ENCODE measurements at places on chromosomes 3 and 15.

- DNase-seq, result no peak
These were observed 143.6 kb downstream of the OPA1 start for GRCh38 chr3:193736616-193737015.

- no peak for DNase-seq
These were observed 13.5 kb upstream of the MYO5C start for GRCh38 chr15:52309154-52309548.

DNA sequence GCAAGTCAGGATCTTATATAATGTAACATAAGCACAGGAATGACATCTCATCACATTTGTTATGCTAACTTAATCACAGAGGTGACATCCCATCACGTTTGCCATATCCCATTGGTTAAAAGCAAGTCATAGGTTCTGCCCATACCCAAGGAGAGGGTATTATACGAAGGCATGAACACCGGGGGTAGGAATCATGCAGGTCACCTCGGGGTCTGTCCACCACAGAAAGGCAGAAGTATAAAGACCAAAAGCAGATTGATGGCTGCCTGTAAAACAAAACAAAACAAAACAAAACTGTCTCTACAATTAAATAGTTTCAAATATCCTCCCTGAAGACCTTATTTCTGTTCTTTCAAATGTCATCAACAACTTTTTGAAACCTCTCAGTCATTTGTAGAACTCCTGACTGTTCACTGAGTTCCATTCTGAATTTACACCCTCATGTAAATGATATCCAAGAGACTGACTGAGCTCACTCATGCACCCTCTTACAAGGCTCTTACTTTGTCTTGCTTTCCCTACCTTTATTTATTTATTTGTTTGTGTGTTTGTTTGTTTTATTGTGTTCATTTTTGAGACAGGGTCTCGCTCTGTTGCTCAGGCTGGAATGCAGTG is 22.7 kb upstream of the ZNF639 start:
- no peak for DNase-seq

DNA sequence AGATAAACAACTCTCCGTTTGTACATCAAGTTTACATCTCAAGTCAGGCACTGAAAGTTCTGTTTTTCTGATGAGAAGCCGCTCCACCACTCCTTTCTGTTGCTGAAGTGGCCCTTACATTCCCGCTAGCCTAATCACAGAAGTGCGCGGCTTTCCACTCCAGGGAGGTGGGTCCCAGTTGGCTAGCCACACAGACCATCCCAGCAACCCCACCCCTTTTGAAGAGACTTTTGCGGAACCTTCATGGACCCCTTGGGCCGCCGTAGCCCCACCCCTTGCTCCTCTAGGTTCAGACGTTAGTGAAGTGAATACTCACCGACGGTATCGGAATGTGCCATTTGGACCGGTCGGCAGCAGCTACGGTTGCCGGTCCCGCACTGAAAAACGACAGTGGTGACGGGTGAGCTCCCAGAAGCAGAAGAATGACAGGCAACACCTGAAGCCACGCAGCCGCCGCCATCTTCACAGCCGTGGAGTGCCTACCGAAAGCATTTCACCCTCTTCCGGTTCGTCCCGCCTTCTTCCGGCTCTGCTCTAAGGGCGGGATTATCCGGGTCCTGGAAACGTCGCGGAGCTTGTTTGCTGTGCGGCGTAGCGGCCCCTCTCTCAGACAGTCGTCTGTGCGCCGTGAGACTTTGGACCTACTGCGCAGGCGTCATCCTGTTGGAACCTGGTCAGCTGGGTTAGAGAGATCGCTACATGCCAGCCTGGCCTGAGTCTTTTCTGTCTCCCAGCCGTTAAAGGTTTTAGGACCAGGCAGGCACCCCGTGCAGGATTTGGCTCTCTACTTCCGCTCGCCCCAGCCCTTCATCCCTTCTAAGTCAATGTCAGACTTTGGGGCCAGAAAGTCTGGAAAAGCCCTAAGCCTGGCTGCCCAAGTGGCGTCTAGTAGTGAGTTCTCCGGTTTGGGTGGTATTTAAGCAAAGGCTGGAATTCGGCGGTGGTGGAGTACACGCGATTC is at the start of the genes GANC and TMEM87A:
GANC (plus strand) TSS at position 263 of the 961 bp plus-strand sequence. CDS start 1,281 bp downstream, outside the sequence.
TMEM87A (minus strand) TSS at position 495 of the 961 bp plus-strand sequence; CDS start at position 460, 35 bp downstream.
- DNase-seq, result peak; percentile 99

DNA sequence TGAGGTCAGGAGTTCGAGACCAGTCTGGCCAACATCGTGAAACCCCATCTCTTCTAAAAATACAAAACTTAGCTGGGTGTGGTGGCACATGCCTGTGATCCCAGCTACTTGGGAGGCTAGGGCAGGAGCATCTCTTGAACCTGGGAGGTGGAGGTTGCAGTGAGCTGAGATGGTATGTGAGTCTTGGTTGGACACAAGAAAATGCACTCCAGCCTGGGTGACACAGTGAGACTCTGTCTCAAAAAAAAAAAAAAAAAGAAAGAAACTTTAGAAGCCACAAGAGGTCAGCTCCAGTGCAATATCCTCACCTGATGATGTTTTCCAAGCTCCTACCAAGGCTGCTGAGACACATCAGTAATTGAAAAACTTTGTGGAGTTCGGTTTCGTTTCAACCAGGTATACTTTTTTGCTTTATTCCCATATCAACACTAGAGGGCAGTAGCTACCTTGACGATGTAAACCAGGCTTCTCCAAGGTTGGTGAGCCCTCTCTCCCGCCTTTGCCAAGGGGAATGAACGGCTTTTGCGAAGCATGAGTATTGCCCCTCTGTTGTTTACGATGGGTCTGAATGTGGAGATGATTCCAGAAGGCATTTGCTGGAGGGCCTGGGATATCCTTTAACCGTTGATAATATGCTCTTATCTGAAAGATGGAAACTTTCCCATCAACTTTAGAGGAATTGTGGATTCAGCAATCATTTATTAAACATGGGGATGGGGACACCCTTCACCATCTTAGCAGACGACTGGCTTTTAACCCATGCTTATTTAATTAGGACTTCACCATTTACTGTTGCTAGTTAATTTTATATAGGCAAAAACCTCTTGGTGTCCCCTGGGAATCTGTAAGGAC is 202.8 kb downstream of the SV2B start:
- peak; percentile 71 for DNase-seq

GRCh38 chr3:13025090-13025489 is 48.1 kb downstream of the IQSEC1 start:
- DNase-seq, result peak; percentile 45

DNA sequence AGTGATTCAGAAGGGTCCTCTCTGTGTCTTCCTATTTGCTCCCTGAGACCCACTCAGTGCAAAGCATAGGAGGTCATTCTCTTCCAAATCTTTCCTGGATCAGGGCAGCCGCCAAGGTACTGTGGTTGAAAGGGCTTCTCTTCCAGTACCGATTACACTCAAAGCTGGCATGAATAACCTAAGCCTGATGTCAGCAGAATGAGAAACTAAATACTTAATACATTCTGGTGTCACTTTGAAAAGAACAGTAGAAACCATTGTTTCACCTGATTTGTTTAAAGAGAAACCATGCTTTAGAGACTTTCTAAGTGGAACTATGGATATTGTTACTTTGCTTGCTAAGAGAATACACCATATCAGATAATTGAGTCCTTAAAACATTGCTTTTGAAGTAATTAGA is 50.2 kb downstream of the PDHB start:
- no peak for DNase-seq

GRCh38 chr3:1087066-1087560 is 5.7 kb upstream of the CNTN6 start:
- DNase-seq, result no peak

- DNase-seq, result no peak
These were observed 26.0 kb downstream of the CCDC33 start for GRCh38 chr15:74262151-74262550.

GRCh38 chr3:178352326-178353005 is 183.8 kb upstream of the KCNMB2 start:
- no peak for DNase-seq

- no peak for DNase-seq
These were observed 799 bp downstream of the RARB start for GRCh38 chr3:25428789-25429335.

DNA sequence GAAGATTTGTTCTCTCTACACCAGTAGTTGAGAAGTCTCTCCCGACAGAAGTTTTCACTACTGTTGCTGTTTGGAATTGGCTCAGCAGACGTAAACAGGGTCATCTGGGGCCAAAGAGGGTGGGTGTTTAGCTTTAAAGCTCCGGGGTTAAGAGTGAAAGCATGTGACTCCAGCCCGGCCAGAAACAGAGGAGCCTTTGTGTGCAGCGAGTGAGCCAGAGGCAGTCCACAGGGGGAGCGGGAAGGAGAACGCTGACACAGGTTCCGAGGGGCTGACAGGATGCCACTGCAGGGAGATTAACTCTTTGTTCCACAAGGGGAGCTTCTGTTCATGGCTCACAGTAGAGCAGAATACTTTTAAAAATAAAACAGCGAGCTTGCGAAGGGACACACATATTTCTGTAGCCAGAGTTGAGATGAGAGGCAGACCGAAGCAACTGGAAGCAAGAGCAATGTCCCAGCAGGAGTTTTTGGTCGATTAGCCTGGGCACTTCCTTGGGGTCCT is 26.9 kb downstream of the BMF start:
- peak; percentile 91 for DNase-seq

DNA sequence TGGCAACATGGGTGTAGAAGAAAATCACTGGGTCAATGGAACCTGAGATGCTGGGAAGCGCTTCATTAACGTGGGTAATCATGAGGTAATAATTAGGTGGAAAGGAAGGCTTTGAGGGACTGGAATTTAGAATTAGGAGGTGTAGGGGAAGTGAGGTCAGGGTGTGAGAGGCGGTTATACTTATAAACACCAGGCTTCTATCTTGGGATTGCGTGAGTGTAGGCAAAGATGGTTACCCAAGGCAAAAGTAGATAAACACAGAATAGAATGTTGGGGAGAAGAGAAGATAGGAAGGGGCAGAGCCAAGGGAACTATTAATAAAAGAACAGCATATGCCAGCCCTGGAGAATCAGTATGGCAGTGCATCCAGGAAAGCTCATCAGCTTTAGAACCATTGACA is 3.3 kb upstream of the AQP9 start:
- no peak for DNase-seq

GRCh38 chr3:2110597-2111117 is 12.0 kb downstream of the CNTN4 start:
- DNase-seq, result no peak

DNA sequence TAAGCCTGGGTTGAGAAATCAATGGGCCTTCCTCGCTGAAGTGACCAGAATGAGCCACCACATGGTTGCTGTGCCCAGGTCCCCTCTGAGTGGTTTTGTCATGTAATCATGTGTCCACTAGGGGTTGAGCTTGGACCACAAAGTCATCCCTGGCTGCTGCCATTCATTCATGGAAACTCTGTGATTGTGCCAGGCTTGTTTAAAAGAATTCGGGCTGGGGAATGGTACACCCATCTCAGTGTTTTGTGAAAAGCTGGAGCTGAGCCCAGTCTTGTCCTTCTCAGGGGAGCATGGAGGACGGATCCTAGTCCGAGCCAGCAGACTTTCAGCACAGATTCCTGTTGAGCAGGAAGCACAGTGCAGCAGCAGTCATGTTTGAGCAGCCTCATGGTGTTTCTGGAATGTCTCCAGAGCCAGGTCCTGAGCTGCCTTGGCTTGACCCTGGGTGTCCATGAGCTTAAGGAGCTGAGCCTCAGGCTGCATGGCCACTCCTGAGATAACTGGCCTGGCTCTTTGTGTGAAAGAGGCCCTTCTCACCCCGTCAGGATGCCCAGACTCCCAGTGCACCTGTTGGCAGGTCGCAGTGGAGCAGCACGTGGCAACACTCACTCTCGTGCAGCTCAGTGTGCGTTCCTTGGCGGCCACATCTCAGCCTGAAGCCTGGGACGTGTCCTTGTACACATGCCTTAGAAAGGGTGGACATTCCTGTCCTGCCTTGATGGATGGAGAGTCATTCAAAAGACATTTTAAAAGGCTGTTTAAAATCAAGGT is 260.3 kb upstream of the TPM1 start:
- DNase-seq, result peak; percentile 78

DNA sequence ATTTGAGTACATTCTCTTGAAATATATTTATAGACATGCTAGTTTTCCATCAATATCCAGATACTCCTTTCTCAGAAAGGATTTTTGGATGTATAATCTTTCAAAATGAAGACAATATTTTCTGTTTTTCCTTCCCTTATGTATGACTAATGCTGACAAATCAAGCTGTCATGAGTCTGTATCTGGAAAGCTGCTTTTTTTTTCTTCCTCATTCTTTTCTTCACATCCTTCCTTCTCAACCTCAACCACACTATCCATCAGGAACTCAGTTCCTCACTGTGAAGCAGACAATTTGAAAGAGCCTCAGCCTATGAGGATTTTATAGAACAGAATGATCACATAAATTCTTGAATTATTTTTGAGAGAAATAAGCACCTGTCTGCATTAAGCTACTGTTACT is 335.9 kb upstream of the EPHA6 start:
- DNase-seq, result no peak

DNA sequence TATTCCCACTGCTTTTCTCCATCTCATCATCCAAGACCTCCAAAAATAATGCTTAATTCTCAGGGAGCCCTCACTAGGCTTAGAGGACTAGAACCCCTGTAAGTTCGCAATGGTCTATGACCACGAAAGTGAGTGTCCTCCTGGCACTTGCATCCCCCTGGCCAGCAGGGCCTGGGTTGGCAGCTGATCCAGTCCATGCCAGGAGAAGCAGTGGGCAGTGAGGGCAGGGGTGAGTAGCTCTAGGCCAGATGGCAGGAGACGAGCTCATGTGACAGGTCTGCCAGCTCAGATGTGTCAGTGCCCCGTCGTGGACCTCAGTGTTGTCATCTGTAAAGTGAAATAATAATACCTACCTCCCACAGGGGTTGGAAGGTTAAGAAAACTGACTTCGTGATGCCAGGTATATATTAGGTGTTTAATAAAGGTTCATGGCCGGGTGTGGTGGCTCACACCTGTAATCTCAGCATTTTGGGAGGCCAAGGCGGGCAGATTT is 11.1 kb downstream of the GP5 start:
- no peak for DNase-seq

GRCh38 chr3:2096216-2096615 is 2.5 kb upstream of the CNTN4 start:
- peak; percentile 47 for DNase-seq

DNA sequence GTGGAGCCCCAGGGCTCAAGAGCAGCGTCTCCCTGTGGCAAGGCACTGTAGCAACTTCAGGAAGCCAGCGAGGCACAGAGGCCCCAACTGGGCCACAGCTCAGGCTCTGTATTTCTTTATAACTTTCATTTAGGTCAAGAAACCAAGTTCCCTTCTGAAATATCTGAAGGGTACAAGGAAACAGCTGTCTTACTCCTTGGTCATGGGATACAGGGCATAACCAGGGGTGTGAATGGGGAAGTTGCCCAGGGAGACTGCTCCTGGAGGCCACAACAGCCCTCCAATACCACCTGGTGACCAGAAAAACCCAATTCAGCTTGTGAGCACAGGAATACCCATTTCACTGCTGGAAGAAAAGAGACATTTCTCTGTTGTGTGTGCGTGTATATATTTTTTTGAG is 13.3 kb upstream of the SPTBN5 start:
- no peak for DNase-seq

DNA sequence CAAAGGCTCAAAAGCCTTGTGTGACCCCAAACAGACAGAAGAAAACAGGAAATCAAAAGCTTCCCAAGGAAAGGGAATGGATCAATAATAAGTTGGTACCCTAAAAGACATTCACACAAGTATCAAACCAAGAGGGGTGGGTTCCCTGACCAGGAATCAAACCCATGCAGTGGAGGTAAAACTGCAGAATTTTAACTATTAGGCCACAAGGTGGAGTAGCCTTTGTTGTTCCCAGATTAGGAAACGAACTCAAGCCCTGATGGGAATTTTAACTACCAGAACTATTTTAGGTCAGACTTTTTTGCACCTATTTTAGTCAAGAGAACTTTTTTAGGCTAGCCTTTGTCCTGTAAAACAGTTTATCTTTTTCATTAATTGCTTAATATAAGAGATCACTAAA is 31.4 kb downstream of the SETMAR start:
- no peak for DNase-seq

GRCh38 chr3:126685493-126685892 is 18.5 kb upstream of the CHCHD6 start:
- DNase-seq, result no peak

- no peak for DNase-seq
These were observed 8.3 kb upstream of the CLEC3B start for GRCh38 chr3:45017821-45018220.
